ENCODE measurements at places on chromosomes 3 and 15.

DNA sequence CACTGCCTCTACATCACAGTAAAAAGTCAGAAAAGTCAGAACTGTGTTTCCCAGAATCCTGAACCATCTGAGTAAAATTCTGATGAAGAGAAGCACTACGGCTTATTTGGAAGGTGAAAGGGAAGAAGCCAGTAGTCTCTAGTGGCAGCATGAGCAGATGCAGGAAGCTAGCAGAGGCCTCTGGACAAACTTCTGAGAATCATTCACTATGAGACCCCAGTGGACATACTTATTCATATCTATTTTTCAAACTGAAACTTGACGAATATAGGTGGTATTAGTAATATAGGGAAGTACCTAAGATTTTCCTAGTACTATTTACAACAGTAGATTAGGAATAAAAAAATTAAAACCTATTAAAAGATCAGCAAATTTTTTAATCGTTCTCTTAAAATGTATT is 272.8 kb upstream of the TTC14 start:
- DNase-seq, result no peak

- no peak for DNase-seq
Observed at GRCh38 chr15:93209690-93210445, 120.9 kb upstream of the RGMA start.

DNA sequence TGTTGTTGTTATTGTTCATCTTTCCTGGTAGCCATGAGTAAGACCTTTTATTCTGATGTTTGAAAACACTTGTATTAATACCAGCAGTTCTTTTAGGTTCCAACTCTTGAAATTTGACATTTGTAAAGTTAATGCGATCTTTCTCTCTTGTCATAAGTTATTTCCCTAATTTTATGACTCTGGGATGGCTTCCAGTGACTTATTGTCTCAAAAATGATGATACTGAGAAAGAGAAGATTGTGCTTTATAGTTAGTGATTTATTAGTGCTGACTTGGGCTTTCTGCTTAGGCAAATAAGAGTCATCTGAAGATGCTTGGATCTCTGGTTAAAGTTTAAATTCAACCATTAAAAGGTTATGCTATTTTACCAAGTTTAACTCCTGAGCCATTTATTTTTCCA is 715.2 kb downstream of the GRM7 start:
- DNase-seq, result no peak

GRCh38 chr3:4794331-4794730 is 184.9 kb upstream of the BHLHE40 start:
- DNase-seq, result no peak

GRCh38 chr3:23115171-23115877 is 87.8 kb upstream of the UBE2E2 start:
- no peak for DNase-seq

- DNase-seq, result peak; percentile 25
Observed at GRCh38 chr3:14780927-14781507, 37.7 kb upstream of the FGD5 start.

- DNase-seq, result no peak
Observed at GRCh38 chr3:141454906-141455602, 31.8 kb upstream of the RASA2 start.

DNA sequence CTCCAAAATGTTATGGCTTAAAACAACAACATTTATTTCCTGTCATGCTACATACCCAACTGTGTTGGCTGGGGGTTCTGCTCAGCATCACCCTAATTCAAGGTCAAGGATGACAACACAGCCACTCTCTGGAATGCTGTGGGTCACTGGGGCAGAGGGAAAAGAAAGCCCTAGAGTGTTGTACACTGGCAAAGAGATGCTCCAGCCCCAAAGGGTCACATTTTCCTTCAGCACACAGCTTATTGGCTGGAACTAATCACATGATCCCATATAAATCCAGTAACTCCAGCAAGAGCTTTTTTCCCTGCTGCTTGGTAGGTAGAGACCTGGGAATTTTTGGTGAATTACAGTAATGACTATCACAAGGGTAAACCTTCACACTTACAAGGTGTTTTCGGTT is 1041.4 kb downstream of the NTRK3 start:
- DNase-seq, result no peak

DNA sequence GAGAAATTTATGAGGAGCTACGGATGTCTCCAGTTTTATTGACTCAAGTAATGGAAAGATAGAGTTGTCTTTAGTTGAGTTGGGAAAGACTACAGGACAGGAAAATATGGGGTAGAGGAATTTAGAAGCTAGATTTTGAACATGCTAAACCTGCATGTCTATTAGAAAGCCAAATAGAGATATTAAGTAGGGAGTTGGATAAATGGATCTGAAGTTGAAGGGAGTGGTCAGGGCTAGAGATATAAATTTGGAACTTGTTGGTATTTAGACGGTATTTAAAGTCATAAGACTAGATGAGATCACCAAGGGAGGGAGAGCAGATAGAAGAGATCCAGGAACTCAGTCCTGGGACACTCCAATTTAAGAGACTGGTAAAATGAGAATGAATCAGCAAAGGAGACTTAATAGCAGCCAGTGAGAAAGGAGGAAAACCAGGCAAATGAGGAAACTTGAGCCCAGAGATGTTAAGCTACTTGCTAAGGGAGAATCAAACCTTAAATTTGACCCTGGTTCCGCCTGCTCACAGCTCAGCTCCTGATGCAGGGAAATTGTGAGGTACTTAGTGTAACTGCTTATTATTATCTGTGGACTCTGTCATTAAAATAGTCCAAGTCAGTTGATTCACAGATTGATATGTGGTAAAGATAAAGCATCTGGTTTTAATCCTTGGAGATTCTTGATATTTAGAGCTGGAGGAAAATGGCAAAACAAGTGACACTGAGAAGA is 35.8 kb downstream of the ABI3BP start:
- no peak for DNase-seq

- DNase-seq, result no peak
Observed at GRCh38 chr3:67227030-67227429, 228.9 kb downstream of the KBTBD8 start.

GRCh38 chr3:58635371-58636285 is 30.9 kb downstream of the FAM3D start:
- DNase-seq, result no peak

- no peak for DNase-seq
Observed at GRCh38 chr3:121975702-121976302, 46.2 kb downstream of the ILDR1 start.

DNA sequence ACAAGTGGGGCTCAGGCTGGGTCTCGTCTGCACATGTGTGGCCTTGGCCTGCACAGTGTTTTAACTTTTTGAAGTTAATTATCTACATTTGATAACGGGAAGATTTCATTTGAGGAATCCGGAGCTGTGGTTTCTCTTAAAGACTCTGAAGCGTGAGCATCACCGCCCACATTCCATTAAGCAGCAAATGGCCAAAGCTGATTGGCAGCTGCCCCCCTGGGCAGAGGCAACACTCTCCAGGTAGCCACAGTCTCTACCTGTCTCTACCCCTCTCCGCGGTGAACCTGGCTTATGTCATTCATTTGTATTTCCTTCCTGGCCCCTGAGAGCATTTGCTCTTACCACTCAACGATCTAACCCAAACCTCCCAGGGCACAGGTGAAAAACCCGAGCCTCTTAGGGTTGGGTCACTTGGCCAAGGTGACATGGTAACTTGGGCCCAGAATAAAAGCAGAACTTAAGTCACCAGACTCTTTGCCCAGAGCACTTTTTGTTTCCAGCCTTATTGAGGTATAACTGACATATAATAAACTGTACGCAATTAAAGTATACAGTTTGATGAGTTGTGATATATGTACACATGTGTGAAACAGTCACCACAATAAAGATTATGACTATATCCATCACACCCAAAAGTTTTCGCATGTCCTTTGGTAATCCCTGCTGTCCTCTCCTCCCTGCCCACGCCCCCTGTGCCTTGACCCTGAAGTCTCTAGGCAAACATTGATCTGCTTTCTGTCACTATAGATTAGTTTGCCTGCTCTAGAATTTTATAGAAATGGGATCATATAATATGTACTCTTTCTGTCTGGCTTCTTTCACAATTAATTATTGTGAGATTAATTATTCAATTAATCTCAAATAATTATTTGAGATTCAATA is 245.7 kb upstream of the HES1 start:
- no peak for DNase-seq

GRCh38 chr15:57323806-57324589 is 52.3 kb upstream of the CGNL1 start:
- no peak for DNase-seq

DNA sequence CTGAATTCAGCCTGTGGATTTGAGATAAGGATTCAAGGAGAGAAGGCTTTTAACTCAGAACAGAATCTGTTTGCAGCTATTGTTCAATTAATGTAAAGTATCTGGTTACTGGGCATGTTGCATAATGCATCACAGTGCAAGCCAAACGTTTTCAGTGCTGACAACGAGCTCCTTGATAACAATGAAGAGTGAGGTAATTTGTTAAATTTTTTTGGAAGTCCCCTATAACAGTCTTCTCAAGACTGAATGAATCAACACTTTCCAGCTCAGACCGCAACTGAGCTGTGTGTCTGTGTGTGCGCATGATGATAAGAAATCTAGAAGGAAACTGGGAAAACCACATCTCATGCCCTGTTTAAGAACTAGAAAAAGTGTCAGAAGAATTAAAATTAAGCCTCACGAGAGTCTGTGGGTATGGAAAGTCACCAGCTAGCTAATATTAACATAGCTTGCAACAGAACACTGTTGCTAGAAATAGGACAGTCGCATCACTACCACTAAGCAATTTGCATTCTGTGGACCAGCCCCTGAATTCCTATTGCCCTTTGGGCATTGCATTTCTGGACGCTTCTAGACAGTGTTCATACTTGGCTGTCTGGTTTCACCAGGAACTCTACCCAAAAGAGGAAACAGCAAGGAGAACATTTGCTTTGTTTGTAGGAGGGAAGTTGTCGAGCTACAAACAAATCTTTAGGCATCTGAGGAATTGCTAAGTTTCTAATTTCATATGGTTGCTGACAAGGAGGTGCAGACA is 43.7 kb upstream of the ATP2C1 start:
- DNase-seq, result peak; percentile 86

DNA sequence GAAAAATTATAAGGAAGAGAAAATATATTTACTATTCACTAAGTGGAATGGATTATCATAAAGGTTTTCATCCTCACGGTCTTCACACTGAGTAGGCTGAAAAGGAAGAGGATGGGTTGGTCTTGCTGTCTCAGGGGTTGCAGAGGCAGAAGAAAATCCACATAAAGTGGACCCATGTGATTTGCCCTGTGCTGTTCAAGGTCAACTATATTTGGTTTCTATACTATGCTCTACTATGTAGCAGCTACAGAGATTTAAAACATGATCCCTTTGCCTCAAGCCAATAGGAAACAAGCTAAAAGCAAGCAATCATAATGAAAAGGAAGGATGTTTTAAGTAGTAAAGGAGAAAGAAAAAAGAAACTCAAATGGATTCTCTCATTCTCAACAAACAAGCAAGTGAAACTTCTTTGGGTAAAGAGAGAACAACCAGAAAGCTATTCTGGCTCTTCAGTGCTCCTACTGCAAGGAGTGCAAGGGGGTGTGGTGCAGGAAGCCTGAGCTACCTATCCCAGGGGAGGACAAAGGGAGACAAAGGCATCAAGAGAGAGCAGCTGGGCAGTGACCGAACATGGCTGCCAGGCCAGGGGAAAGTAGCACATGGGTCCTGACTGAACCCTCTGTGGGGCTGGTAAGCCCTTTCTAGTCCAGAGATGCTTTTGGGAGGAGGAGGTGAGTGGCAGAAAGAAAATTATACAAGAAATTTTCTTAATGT is 35.9 kb downstream of the SFMBT1 start:
- DNase-seq, result no peak

DNA sequence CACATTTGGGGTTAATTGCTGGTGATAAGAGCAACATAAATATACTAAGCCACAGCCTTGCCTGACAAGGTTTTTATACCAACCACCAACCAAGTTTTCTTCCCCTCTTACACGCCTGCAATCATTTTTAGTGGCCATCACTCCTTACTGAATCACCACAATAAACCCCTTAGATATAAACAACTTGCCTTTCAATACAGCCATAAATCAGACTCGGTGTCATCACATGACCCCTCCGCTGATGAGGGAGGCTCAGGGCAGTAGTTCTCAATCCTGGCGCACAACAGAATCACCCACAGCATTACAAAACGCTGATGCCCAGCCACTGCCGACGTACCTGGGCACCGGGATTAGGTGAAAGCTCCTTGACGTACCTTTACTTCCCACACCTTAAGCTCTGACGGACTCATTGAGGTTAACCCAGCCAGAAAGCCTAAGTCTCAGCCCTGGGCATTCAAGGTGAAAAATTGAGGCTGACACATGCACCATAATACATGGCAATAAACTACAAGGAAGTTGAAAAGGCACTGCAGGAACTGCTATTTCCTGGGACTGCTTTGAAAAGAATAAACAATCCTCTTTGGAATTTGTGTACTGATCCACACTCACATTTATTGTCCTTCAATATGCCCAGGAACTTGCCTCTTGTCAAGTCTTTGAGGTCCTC is 17.1 kb downstream of the ADCY5 start:
- DNase-seq, result no peak

DNA sequence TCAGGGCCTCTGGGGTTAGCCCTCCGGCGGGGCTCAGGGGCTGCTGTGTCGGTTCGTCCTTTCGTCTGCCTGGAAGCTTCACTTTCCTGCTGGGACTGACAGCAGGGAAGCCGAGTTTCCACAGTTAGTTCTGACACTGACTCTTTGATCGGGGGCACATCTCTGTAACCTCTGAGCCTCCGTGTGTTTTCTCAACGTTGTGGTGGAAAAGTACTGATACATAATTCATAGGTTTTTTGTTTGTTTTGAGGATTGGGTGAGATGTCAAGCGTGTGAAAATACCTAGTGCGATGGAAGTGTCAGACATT is 481 bp downstream of the AP4E1 start:
- DNase-seq, result no peak

GRCh38 chr15:90665288-90666134 is 51.6 kb upstream of the BLM start:
- DNase-seq, result no peak

DNA sequence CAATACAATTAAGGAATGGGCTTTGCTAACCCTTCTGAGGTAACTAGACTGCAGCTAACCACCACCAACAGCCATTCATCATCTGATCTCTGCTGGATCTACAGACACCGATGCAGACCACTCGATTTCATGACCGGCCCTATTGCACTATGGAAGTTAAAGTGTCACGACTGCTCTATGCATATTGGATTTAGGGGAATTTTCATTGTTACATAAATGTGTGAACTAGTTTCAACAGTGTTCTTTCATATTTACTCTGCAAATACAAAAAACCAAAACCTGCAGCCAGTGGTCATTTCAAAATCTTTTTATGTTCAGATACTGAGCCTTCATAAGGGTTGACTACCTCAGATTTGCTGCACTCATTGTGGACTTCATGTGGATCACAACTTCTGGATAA is 14.5 kb downstream of the CDV3 start:
- DNase-seq, result no peak

GRCh38 chr15:78996894-78997275 is 52.0 kb upstream of the CTSH start:
- no peak for DNase-seq

DNA sequence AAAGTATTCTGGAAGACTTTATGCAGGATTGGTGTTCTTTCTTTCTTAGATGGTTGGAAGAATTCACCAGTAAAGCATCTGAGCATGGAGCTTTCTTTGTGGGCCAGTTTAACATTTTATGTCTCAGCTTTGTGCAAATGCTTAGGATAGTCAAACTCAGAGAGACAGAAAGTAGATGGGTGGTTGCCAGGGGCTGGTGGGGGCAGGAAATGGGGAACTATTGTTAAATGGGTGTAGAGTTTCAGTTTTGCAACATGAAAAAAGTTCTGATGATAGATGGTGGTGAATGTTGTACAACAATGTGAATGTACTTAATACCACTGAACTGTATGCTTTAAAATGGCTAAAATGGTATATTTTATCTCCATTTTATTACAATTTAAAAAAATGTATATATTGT is 24.8 kb downstream of the SPCS1 start:
- no peak for DNase-seq

- DNase-seq, result no peak
Observed at GRCh38 chr3:31181661-31182060, 287.2 kb upstream of the GADL1 start.
